ENCODE measurements at places on chromosomes 5 and 9.
A peak's percentile ranks its signal among the peaks of the same experiment; 100 is the strongest.

DNA sequence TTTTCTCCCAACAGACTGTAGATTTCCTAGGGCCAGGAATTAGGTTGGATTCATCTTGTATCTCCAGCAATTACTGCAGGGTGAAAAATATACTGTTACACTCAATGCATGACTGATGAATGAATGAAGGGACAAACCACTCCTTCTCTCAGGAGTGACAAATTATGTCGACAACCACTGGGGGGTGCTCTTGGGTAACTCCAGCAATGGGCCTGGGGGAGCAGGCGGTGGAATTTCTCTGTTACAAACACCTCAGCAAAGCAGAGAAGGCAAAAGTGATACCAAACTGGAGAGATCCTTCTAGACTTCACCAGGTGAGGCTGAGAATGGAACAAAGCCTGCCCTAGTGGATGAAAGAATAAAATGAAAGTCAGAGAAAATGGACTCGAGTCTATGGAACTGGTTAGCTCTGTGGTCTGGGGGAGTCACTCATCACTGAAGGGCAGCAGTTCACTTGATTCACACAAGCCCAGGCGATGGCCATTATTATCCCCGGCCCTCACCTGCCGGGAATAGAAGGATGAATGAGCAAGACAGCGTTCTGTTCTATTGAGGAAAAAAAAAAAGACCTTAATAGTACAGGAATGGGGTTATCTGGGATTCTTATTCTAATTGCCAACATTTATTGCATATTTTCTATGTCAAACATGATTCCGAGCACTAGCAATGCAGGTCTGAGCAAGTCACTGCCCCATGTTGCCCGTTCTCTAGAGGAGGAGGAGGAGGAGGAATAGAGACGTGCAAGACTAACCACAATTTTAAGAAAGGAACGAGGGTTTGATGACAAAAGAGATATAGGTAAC lies 341.1 kb downstream of the ASTN2 start:
- no peak for DNase-seq

GRCh38 chr5:862367-863243 lies 11.8 kb upstream of the ZDHHC11 start:
- no peak for DNase-seq

GRCh38 chr9:107368696-107369095 lies 85.6 kb downstream of the RAD23B start:
- DNase-seq, result no peak

- no peak for DNase-seq
Measured at GRCh38 chr5:96051401-96051830, 89.8 kb upstream of the ELL2 start.

- peak; percentile 37 for DNase-seq
Measured at GRCh38 chr5:92421942-92422341, 1038.8 kb upstream of the ARRDC3 start.

All from Kasumi-1 (cell line).